Stimulated activated naive CD8-positive, alpha-beta T cell treated with anti-CD3 and anti-CD28 coated beads, Interleukin-15, Interleukin-2, amounts not matched to agents 100 U/mL and 50 U/mL, for 24 hours (primary cell): ENCODE measurements at places on chromosomes 12 and 14.

GRCh38 chr12:538731-539539 is 79.2 kb downstream of the B4GALNT3 start:
- no peak for DNase-seq

GRCh38 chr12:48997719-48998496 is 1.3 kb downstream of the DDN start:
- peak; percentile 65 for DNase-seq

- peak; percentile 17 for DNase-seq
These were observed 701 bp downstream of the SPRING1 start for GRCh38 chr12:116736962-116737773.

DNA sequence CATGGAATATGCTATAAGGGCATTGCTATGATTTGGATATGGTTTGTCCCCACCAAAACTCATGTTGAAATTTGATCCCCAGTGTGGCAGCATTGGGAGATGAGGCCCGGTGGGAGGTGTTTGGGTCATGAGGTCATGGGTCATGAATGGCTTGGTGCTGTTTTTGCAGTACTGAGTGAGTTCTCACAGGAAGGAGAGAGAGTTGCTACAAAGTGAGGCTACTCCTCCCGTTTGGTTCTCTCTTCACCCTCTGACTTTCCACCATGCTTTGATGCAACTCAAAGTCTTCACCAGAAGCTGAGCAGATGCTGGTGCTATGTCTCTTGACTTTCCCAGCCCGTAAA is 388.1 kb upstream of the TMPO start:
- DNase-seq, result no peak

DNA sequence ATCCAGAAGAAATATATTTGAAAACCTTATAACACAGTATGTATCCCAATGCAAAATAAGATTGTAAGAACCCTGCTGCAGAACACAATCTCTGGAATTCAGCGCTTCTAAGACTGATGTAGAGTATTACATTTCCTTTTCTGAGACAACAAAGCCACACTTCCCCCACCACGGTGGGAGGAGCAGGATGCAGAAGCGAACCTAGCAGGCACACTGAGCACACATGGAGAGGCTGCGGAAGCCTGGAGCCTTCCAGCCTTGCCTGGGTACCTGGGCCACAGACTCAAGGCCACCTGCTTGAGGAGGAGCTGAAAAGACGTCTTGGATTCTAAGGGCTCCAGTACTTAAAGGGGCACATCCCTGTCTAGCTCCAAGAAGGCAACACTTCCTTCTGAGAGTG is 46.4 kb downstream of the TCHP start:
- DNase-seq, result no peak

DNA sequence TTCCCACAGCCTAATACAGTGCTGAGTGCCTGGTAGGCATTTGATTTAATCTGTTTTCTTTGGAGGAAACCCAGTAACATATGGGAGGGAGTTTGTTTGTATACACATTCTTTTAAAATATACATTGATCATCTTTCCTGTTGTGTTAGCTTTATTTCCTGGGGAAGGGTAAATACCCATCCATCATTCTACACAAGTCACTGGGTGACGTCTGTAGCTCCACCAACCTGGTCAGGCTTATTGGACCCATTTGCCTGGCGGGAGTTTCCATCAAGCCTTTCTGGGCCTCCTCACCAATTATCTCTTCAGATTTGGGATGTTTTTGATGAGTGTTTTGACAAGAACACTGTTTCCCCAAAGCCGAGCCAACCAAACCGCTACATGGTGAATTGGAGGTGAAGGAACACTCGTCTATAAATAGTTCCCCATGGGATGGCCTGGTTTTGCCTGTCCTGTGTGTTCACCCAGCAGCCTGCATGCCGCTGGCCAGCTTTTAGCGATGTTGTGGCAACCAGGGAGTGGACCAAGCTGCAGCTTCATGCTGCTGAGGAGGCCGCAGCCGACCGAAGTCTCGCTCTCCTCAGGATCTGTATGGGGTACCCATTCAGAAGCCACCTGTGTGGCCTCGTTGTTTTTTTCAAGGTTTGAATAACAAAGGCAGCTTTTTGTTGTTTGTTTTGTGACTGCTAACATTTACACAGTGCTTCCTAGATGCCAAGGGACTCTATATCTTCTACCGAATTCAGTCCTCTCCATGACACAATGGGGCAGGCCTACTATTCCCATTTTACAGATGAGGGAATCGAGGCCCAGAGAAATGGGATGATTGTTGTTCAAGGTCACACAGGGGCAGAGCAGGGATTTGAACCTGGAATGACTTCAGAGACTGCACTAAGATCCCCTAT is 22.6 kb downstream of the PLXNC1 start:
- DNase-seq, result no peak

DNA sequence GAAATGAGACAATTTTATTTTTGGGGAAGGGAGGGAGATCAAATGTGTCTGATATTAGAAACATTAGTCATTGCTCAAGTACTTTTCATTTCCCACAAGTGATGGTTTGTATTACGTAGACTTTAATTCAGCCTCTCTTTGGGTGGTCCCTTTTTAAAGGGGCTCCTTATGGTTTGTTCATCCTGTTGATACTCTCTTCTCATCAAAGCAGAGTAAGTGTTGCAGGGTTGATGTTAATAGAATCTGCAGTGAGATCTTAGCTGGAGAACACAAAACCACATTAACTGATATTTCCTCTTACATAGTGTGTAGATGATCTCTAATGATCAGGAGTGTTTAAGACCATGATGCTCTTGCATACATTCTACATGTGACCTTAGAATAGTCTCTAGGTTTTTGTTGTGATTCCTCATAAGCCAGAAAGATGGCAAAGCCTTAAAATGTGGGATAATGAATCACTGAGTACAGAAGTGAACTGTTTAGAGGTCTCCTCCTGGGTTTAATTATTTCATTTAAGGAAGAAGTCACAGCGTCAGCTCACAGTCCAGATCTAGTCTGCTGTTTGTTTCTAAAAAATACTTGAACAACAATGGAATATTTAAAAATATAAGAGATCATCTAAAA is 87.4 kb upstream of the PTPRR start:
- DNase-seq, result no peak

DNA sequence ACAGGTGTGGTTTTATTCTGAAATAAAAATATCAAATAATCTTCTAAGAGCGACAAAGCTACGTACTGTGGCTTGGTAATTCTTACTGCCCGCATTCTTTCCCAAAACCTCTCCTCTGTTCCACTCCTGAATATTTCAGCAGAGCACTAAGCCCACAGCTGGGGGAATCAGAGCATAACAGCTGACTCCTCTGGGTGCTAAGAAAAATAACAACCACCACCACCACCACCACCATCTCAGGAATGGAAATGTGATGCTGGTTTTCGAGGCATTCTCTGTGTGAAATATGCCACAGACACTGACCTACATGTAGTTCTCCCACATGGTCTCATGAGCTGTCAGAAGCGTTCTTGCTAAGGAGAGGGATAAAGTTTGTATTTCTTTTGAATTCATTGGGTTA is 183.7 kb downstream of the BMP4 start:
- DNase-seq, result no peak

GRCh38 chr12:42473130-42473529 is 116.4 kb downstream of the PRICKLE1 start:
- DNase-seq, result no peak

DNA sequence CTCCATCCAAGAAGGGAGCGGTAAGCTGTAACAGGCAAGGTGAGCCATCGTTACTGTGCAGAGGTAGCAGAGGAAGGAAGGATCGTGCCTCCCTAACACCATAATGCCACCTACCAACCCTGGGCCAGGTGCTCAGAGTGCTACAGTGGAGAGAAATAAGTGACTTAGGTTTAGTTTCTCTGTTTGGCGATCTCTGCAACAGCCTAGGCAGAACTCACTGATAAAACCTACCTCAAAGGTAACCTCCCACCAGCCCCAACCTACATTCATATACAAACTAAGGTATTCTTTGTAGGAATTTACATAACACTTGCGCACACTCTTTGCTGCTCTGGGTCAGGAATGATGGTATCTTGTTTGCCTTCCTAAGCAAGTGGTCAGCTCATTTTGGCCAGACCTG is 93.4 kb upstream of the TMEM132D start:
- DNase-seq, result no peak

GRCh38 chr12:78483767-78484315 is 380.7 kb upstream of the SYT1 start:
- no peak for DNase-seq

DNA sequence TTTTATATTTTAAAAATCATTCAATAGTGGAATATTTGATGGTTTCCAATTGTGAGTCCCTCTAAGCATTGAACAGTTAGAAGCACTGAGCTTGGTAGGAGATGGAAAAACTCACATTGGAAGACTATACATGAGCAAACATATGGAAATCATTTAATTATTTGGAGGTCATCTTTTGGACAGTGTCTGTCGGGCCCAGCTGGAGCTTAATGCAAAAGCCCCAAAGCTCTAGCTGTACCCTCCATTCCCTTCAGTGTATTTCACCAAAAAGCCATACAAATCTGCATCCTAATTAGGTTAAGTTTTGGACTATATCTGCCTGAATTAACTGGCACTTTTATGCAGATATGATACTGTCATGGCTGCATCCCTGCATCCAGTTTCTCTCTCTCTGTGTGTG is 365.7 kb downstream of the FLRT2 start:
- no peak for DNase-seq

GRCh38 chr12:111121840-111122239 is 201.5 kb upstream of the MYL2 start:
- no peak for DNase-seq

GRCh38 chr14:36293824-36294223 is 26.6 kb downstream of the MBIP start:
- DNase-seq, result no peak

GRCh38 chr14:61558271-61558670 is 137.0 kb upstream of the HIF1A start:
- no peak for DNase-seq

DNA sequence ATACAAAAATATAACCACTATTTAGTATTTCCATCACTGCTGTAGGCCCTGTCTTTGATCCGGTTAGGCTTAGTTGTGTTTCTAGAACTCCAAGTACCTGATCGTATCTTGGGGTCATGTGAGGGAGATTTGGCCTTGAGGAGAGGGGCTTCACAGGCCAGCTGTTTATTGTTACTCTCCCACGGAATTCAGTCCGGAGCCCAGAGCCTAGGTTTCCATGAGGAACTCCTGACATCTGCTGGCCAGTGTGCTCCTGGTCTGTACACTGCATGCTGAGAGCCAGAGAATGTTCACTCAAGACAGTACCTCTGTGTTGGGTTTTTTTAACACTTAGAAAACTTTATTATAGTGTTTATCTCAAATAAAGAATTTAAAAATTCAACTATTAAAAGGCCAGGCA is 341.0 kb upstream of the TMEM132C start:
- no peak for DNase-seq

DNA sequence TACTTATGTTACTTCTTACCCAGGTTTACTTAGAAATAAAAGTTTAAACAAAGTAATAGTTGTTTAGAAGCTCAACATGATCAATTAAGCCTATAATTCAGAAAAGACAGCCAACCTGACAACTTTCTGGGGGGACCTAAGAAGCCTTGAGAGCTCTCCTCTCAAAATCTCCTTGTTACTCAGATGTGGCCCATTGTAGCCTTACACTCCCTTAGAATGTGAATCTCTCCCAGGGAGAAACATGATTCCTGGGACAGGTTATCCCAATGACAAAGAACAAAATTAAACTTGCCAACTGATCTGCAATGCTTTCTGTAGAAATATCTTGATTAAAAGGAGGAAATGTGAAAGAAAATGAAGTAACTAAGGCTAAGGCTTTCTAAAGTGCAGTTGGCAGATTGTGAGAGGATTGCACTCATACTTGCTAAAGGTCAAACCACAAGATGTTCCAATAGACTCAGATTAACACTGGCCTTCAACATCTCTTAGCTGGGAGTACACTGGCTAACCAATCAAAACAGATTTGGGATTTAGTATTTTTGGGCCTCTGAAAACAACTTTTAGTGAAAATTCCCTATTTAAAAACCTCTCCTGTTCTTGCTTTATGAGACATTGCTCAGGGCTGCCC is 72.3 kb upstream of the TMX1 start:
- DNase-seq, result no peak

GRCh38 chr14:38138473-38139138 is 69.1 kb upstream of the SSTR1 start:
- DNase-seq, result no peak

- DNase-seq, result no peak
These were observed 116.5 kb downstream of the TMTC2 start for GRCh38 chr12:82803201-82803600.

- DNase-seq, result no peak
These were observed 11.9 kb downstream of the STYX start for GRCh38 chr14:52741865-52742264.
